ENCODE measurements at places on chromosomes 16 and 17.

DNA sequence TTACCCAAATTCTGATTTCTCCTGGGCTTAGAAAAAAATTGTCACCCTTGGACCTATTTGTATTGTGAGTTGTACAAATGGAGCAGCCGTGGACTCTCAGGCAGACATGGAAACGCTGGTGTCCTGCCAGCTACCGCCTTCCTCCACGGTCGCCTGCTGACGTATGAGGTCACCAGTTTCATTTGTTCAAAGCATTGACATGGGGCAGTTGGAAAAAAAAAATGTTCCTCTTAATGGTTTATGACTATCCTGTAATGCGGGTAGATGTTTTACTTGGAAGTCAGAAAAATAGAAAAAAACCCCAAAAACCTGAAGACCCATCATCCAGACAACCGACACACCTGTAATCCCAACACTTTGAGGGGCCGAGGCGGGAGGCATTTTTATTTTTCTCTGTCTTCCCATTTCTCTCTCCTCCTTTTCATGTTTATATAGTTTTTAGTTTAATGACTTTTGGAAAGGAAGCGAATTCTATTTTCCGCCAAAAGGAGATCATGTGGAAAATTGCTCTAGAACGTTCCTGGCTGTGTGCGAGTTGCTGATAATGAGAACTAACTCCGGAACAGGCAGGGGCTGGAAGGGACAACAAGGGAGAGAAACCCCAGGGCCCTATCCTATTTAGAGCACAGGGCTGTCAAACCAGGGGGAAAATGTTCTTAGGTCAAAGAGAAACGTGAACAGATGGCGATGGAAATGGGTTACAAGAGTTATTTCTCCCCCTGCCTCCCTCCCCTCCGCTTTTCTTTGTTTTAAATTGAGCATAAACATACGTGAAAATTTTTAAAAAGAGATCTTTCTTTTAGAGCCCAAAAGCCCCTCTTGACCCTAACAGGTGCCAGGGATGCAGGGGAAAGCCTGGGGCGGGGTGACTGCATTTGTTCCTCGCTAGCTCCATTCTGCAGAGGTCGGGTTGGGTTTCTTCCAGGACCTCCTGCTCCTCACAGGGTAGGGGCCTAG is 13.7 kb downstream of the DNAH17 start:
- no peak for DNase-seq

DNA sequence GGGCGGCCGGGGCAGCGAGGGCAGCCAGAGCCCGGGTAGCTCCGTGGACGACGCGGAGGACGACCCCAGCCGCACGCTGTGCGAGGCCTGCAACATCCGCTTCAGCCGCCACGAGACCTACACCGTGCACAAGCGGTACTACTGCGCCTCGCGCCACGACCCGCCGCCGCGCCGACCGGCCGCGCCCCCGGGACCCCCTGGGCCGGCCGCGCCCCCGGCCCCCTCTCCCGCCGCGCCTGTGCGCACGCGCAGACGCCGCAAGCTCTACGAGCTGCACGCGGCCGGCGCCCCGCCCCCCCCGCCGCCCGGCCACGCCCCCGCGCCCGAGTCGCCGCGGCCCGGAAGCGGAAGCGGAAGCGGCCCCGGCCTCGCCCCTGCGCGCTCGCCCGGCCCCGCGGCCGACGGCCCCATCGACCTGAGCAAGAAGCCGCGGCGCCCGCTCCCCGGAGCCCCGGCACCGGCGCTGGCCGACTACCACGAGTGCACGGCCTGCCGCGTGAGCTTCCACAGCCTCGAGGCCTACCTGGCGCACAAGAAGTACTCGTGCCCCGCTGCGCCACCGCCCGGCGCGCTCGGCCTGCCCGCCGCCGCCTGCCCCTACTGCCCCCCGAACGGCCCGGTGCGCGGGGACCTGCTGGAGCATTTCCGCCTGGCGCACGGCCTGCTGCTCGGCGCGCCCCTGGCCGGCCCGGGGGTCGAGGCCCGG is 36.1 kb upstream of the ZC3H18 start:
- peak; percentile 44 for DNase-seq

DNA sequence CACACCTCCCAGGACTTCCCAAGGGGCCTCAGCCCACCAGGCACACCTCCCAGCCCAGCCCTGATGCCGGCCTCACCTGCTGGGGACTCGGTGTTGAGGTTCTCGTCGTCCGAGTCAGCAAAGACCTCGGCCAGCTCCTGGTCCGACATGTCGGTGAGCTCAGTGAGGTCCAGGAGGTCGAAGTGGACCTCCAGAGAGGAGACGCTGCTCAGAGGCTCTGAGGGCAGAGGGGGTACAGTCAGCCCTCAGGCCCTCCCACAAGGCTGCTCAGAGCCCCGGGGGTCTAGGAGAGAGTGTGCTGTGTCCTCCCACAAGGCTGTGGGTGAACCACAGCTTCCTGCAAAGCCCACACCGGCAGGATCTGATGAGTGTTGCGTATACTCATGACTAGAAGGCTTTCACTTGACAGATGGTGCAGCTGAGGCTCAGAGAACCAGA is 10.5 kb downstream of the DBNDD1 start:
- DNase-seq = no peak

DNA sequence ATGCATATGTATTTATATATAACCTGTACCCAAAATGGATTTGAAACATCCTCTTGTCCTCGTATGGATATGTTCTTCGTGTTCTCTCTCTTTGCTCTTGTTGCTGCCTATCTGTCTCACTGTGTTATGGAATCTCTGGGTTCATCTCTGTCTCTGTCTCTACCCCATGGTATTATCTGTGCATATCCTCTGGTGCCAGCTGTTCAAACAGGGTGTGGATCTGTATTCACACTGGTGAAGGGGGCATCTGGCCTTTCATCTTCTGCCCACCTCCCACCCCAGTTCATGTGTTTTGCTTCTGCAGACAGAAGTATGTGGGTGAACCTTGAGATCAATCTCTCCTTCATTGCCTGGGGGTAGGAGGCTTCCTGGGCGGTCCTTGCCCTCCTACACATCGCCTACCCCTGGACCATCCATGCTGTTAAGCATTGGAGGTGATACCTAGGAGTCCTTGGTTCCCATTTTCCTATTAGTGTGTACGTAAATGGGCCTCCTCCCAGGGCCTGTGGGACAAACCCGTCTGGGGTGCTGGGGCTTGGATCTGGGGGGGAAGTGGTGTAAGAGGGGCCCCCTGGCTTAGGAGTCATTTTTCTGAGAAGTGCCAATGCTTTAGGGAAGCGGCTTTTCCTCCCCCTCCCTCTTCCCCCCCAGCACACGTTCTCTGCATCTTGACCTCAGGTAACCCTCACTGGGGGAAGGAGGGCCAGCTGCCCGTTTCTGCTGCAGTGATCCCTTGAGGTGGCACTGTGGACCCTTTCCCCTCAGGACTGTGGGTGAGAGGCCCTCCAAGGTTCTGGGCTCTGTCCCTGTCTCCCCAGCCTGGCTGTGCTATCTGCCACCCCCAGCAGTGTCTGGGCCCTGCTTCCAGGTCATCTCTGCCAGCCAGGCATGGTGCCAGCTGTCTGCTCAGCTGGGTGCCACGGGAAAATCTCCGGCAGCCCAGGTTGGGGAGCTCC is 21.1 kb downstream of the RARA start:
- no peak for DNase-seq

GRCh38 chr17:78517421-78517820 is 59.8 kb downstream of the DNAH17 start:
- no peak for DNase-seq

DNA sequence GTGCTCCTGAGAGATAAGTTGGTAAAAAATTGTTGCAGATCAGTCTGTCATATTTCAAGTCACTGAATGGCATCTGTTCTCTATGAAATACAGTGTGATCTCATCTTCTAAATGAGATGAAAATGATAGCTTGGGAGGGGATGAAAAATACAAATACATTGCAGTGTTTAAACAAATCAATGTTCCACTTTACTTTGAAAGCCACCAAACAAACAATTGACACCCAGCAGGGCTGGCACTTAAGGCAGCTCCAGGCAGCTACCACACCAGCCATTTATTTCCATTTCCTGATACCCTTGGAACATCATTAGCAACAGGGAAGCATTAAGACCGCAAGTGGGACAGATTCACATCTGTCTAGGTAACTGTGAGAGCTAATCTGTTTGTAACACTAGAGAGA is 827.6 kb upstream of the KIF2B start:
- DNase-seq = no peak

- DNase-seq = no peak
Measured at GRCh38 chr16:21101631-21102420, 48.8 kb downstream of the DNAH3 start.

GRCh38 chr16:80733407-80733806 is 71.0 kb downstream of the CDYL2 start:
- DNase-seq = no peak

GRCh38 chr17:80845863-80846671 is 145.6 kb upstream of the CHMP6 start:
- DNase-seq = no peak

DNA sequence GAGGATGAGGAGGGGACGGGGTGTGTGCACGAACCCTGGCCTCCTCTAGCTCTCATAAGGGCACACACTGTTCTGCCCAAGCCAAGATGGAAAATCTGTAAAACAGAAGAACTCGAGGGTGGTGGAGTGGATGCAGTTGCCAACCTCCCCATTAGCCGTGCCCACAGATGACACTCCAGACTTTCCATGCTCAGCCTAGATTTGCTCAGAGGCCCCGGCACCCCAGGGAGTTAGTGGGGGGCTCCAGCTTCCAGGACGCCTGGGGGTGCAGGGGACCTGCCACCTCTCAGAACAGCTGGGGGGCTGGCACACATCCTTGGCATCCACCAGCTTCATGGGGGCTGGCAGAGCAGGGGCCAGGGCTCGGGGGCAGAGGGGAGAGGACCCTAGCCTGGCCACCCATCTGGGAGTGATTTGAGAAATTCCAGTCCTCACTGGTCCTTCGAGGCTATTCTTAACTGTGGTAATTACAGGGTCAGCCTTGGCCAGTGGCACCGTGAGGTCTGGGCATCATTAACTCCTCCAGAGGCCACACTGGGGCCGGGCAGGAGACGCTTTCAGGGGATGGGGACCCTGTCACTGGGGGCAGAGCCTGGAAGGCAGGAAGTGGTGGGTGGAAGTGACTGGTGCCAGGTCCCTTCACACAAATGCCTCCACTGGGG is 14.3 kb downstream of the VASN start:
- DNase-seq = no peak

GRCh38 chr17:50055426-50056216 is at the start of gene ITGA3:
Gene ITGA3 (plus strand): TSS chr17:50056110. CDS start chr17:50056440, 330 bp downstream.
- no peak for DNase-seq

- no peak for DNase-seq
Measured at GRCh38 chr16:11198828-11199227, 57.2 kb downstream of the SOCS1 start.

- DNase-seq = no peak
Measured at GRCh38 chr17:80960037-80960796, 31.4 kb upstream of the CHMP6 start.

DNA sequence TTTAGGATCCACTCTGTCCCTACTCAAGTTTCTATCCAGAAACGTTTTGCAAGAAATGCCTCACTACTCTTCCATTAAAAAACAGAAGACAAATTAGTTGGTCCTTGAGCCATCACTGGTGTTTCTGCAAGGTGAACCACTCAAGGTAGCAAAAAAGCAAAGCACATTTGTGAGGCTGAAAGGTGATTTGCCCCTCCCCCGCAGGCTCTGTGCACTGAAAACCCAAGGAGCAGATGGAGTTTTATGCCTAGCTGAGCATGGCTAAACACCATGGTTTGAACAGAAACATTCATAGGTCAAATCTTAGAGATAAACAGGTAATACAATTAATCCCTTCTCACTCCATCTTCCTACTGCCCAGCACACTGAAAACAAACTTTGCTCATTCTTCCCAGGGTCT is 538.2 kb upstream of the CDH5 start:
- no peak for DNase-seq

DNA sequence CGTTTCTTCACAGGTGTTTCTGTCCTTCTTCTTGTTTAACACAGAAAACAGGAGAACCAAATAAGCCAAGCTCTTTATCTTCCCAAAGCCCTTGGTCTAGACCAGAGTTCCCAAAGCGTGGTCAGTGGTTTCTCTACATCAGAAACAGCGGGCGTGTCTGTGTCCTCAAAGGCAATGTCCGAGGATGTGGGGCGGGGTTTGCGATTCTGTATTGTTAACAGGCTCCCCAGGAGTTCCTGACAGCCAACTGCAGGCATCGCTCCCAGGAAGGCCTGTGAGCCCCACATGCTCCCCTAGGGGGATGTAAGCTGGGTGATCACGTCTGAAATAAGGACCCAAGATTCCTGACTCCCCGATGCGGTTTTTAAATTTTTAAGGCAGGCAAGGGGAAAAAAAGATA is 28.4 kb upstream of the SLC25A19 start:
- DNase-seq = no peak

DNA sequence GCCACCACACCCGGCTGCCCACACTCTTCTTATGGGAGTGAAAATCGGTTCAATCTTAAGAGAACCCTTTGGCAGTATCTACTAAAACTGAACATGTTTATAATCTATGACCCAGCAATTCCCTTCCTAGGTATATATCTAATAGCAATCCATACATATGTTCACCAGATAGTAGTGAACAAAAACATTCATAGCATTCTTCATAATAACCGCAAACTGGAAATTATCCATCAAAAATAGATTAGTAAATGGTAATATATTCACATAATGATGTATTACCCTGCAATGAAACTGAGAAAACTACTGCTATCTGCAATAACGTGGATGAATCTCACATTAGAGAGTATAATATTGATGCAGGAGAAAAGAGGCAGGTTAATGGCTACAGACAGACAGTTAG is 23.1 kb downstream of the COPRS start:
- no peak for DNase-seq

GRCh38 chr17:68540981-68541380 is 28.8 kb downstream of the PRKAR1A start:
- DNase-seq = no peak

GRCh38 chr17:42362245-42362961 is 25.8 kb downstream of the STAT3 start:
- no peak for DNase-seq

- no peak for DNase-seq
Measured at GRCh38 chr16:23318639-23319038, 16.5 kb downstream of the SCNN1B start.

DNA sequence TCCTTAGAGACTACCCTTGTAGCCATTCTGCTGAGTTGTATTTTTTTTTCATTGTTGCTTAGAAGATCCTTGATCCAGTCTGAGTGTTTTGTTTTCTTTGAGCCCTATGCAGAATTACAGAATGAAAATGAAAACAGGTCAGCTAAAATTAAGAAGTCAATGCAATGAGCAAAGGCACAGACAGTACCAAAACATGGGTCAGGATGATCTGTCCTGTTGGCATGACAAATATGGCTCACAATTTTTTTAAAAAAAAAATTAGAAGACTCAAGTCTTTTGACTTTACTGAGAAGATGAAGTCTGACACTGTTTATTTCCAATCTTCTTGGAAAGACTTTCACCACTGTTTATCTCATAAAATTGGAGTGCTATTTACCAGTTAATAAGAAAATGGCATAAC is 32.4 kb downstream of the KCNJ16 start:
- no peak for DNase-seq

DNA sequence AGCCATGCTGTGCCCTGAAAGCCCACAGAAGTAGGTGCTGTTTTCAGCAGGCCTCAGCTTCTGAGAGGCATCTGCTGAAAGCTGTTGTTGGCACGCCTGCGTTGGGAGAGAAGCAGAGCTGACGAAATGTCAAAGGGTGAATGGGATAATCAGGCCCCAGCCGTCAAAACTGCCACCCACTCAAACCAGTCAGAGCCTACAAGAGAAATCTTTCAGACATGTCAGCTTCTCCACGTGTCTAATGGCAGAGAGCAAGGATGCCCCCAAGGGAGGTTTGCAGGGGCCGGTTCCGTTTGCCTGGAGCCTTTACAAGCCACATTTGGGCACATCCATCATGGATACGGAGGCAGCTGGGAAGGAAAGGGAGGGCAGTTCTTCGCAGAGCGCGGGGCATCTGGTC is 568.2 kb upstream of the EEF2KMT start:
- no peak for DNase-seq
